ELF-1 (cell line): ENCODE measurements at places on chromosomes 5 and 9.
A peak's percentile ranks its signal among the peaks of the same experiment; 100 is the strongest.

DNA sequence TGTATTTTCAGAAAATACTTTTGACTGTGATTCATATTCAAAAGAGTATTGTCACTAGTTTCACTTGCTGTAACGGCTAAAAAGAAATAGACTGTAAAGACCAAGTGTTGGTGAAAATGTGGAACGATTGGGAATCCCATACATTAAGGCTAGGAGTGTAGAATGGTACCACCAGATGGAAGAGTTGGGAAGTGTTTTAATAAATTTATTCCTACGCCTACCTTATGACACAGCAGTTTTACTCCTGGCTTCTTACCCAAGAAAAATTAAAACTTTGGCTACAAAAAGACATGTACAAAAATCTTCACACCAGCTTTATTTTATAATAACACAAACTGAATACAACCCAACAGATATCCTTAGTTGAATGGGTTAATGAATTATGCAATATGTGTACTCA, 256.2 kb downstream of the TAF11L14 start:
- DNase-seq = no peak

DNA sequence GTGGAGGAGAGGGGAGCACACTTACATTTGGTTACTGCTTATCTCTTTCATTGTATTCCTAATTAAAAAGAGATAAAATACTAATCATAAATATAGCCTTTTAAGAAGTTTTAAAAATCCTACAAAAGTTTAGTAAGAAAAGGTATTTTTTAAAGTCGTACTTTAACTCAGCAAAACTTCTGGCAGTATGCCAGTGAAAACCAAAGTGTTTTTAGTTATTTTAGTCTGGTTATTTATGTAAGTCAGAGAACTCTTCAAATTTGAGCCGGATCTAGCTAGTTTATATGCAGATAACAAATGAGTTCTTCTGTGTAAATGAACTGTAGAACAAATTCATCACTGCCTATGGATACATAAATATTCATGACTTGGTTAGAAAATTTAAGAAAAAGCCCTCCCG, 36.5 kb upstream of the ANKDD1B start:
- DNase-seq = no peak

DNA sequence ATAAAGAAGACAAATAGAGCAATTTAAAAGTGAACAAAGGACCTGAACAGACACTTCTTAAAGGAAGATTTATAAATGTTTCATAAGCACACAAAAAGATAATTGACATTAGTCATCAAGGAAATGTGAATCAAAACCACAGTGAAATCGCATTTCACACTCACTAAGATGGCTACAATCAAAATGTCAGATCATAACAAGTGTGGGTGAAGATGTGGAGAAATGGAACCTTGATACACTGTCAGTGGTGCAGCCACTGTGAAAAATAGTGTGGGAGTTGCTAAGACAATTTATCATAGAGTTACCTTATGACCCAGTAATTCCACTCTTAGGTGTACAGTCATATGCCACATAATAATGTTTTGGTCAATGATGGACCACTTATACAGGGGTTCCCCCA, 54.5 kb upstream of the HTR4 start:
- DNase-seq = no peak

DNA sequence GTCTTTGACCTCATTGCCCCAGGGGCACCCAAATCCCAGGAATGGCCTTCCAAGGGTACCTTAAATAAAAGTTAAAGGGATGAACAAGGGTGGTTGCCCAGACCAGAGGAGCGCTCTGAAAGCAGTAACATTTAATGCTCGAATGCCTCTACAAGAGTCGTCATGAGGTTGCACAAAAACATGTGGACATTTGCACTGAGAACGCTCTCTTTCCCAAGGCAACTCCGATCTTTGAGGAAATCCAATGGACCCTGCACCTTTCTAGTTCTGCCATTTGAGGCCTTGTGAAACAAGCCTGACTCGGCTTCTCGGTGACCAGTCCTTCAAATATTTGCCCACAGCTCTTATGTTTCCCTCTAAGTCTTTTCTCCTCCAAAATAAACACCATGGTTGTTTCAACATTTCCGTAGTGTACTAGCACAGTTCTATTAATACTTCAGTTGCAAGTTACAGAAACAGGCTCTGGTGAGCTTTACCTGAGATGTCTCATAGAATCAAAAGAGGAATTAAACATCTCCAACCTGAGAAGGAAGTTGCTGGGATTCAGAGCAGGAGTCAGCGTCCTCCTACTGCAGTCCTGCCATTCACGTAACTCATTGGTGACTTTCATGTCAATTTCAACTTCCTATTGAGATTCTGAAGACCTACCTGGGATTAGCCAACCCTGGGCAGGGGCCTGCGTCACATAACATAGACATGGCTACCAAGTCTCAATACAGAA, 168.8 kb upstream of the RAI14 start:
- no peak for DNase-seq

DNA sequence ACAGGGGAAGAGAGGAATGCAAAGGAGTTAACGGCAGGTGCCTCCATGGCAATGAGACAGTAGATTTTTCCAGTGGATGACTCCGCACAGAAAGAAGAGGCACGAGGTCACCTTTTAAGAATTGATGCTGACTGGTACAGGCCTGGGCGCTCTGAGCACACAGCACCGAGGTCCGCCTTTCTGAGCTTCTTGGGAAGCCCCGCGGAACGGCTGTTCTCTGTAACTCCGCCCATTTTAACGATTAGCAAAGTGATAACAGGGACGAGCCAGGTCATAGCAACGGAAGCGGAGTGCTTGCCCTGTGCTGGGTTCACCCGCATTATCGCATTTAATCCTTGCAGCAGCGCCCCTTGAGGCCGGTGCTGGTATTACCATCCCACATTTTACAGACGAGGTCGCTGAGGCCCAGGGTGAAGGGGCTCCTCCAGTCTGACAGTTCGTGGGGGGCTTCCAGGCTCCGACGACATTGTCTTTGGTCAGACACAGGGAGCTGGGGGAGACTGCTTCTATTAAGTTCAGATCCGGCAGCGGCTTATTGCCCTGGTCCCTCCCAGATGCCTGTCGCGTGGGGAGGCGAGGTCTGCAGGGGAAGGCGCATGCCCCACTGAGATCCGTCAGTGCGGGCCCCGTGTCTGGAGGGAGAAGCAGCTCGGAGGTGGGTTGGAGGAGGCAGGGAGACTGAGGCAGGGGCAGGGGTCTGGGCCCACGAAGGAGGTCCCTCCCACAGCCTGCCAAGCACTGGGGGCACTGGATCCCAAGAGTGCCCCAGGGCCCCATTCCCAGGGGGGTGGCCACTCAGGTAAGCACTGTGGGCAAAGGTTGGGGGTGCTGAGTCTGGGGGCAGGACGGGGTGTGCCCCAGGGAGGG, 22.3 kb upstream of the HMCN2 start:
- peak; percentile 83 for DNase-seq

DNA sequence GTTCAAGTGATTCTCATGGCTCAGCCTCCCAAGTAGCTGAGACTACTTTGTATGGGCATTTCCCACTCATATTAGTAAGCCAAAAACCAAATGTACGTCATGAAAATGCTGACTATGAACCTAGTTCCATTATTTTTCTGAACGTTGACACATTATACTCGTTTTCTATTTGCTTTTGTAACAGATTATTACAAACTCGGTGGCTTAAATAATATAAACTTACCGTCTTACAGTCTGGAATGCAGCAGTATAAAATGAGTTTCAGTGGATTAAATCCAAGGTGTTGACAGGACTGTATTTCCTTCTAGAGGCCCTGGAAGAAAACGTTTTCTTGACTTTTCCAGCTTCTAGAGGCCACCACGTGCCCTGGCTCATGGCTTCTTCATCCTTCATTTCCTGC, 517.0 kb downstream of the GADD45G start:
- no peak for DNase-seq

DNA sequence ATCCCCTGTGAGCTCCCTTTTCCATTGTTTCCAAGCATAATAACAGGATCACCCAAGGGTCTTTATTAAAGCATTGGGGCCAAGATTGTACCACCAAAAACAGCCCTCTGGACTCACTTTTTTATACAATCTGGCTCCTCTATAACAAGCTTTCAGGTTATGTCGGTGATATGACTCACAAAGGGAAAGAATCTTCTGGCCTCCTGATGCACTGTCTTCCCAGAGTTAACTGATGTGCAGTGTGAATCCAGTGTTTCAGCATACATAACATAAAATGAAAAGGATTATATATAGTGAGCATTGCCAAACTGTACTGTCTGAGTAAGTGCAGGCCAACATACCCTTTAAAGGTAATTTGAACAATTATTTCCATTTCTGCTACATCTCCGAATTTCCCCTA, 33.9 kb upstream of the MAN2A1 start:
- no peak for DNase-seq

DNA sequence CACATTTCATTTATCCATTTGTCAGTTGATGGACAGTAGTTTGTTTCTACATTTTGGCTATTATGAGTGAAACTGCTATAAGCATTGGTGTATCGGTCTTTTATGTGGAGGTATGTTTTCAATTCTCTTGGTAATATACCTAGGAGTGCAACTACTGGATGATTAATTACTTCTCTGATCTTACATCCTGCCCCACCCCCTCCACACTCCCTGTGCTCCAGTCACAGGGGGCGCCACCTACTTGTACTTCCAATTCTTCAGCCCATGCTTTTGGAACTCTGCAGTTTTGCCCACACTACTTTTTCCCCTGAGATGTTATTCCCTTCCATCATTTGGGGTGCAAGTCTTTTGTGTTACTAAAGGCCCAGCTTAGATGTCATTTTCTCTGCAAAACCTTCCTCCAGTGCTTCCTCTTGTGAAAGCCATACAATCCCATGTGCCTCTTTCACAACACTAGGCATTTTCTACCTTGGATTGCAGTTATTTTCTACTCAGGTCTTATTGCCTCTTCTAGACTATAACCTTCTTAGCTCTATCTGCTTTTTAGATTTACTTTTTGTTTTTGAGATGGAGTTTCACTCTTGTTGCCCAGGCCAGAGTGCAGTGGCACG, 42.1 kb downstream of the SEC61B start:
- no peak for DNase-seq

DNA sequence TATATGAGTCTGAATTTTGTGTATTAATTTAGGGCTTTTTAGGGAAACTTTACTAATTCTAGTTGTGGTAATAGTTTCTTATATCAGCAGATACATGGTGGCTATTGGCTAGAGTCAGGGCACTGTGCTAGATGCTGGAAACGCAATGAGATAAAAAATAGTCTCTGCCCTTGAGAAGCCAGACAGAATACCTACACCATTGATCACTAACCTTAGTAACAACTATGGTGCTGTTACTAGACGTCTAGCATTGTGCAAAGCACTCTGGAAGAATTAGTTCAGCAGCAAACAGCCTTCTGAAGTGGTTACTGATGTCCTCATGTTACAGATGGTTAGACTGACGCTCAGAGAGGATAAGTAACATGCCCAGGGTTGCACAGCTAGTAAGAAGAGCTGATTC, 61.8 kb downstream of the GDA start:
- DNase-seq = no peak

DNA sequence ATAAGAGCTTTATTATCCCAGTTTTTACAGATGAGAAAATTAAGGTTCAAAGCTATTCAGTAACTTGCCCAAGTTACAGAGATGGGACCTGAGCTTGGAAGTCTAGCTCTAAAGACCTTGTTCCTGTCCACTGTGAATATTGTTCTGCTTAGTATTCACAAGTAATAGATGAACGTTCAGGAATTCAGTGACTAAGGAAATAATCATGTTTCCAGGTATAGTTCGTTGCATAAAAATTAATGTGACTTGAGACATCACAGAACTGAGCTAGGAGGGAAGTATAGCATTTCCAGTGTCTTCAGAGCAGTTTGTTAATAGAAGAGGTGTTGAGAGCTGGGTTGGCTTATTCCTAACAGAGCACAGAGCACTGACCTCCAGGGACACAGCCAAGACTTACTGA, 136.1 kb downstream of the FGF1 start:
- no peak for DNase-seq

DNA sequence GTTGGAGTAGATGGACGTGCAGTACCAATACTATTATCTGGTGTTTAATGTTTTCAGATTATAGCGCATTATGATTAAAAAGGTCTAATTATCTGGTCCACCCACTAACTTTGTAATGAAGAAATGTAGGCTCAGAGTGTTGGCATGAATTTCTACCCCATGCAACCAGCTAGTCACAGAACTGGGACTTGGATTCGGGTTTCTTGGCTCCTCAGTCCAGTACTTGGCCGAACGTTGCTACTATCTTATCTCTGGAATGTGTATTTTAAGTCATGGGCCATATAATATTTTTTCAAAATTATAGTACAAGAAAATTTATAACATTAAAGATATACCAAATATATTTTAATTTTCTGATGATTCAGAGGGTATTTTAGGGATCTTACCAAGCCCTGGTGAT, 657.5 kb upstream of the DMAC1 start:
- DNase-seq = no peak

GRCh38 chr9:88706193-88707113, 171.5 kb downstream of the NXNL2 start:
- no peak for DNase-seq

DNA sequence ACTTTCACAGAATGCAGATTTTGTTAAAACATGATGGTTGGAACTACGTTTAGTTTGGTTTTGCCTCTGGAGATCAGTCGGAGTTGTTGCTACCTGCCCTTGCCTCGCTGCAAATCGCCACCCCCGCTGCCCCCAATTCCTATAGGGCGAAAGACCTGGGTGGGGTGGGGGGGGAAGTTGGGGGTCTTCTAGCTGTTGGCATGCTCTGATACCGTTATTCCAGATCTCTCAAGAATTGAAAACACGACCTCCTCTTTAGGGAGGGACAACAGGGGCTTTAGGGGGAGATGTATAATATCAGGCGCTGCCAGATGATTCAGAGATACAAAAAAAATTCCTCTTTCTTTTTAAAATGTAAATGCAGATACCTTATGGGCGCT, 36.4 kb upstream of the NFIB start:
- no peak for DNase-seq

- no peak for DNase-seq
These were observed 235.4 kb downstream of the CACNA1B start for GRCh38 chr9:138112791-138113600.

DNA sequence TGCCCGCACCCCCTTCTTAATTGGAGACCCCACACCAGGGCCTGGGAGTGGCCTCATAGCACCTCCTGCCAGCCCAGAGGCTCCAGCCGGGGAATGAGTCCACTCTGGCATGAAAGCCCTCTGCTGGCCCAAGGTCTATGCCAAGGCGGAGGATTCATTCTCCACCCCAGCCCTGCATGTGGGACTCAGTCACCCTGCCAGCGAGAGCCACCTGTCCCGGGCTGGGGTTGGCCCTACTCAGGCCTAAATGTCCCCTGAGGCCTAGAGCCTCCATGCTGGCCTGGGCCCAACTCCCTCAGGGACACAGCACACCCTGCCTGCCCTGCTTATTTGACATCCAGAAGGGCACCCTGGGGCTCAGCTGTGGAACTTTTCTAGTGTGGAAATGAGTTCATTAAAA, 1.0 kb upstream of the RAPGEF1 start:
- DNase-seq = no peak

GRCh38 chr9:135288054-135288453, 191.5 kb upstream of the PPP1R26 start:
- no peak for DNase-seq
